ENCODE measurements at places on chromosomes 5 and 9.

DNA sequence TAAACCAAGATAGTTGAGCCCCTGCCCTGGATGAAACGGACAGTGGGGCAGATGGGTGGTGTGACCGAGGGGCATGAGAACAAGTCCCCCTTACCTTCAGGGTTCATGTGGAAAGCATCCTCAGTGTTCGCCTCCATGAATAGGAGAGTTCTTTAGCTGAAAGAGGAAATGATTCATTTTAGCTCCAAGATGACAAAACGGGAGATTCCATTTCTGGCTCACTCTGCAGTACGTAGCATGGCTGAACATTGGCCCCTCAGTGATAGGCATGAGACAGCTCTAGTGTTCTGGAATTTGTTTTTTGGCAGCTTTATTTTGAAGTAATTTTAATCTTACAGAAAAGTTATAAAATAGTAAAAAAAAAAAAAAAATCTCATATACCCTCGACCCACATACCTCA, 70.2 kb upstream of the AGXT2 start:
- DNase-seq = no peak

DNA sequence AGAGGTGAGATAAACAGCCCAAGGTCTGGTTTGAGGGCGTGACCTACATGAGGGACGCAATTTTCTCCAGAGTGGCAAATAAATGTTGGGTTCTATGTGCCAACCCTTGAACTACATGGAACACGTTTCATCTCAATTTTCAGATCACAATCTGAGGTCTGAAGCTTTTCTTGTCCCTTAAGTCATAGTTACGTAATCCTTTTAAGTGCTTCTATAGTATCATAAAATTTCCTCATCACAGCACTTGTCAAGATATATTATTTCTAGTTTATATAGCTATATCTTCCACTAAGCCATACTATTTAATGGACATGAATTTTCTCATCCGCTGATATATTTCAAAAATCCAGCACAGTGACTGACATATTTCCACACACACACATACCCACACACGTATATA, 53.1 kb upstream of the GRIN3A start:
- no peak for DNase-seq

DNA sequence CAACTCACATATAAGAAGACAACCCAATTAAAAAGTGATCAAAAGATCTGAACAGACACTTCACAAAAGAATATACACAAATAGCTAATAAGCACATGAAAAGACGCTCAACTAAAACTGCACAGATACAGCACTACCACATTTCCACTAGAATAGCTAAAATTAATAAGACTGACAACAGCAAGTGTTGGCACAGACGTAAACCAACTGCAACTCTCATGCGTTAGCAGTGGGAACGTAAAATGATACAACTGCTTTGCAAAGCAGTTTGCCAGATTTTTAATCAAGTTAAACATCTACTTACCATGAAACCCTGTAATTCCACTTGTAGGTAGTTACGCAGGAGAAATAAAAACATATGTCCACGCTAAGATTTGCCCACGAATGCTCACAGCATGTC, 9.0 kb downstream of the SEMA4D start:
- DNase-seq = no peak

- DNase-seq = no peak
Observed at GRCh38 chr5:109516390-109516789, 106.6 kb upstream of the PJA2 start.

- no peak for DNase-seq
Observed at GRCh38 chr9:15403155-15403554, 19.5 kb upstream of the SNAPC3 start.

GRCh38 chr5:79831381-79832309, 142.0 kb downstream of the CMYA5 start:
- DNase-seq = no peak

- DNase-seq = no peak
Observed at GRCh38 chr5:145780982-145781381, 54.2 kb downstream of the PRELID2 start.

DNA sequence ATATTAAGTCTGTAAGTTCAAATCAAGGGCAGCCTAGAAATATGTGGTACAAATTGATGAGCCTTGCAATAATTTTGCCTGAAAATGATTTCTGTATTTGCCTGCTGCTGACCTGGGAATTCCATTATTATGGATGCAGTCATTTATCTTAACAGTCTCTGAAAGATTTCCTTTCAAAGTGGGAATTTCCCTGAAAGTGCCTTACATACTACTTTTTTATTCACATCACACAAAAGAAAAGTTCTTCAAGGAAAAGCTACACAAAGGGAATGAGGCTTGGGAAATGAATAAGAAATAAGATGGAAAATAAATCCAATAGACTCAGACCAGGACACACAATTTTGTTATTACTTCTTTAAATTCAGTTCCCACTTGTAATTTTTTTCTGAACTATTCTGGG, 537.8 kb upstream of the PTGER4 start:
- DNase-seq = no peak

- no peak for DNase-seq
Observed at GRCh38 chr5:674630-675011, 18.5 kb downstream of the TPPP start.

DNA sequence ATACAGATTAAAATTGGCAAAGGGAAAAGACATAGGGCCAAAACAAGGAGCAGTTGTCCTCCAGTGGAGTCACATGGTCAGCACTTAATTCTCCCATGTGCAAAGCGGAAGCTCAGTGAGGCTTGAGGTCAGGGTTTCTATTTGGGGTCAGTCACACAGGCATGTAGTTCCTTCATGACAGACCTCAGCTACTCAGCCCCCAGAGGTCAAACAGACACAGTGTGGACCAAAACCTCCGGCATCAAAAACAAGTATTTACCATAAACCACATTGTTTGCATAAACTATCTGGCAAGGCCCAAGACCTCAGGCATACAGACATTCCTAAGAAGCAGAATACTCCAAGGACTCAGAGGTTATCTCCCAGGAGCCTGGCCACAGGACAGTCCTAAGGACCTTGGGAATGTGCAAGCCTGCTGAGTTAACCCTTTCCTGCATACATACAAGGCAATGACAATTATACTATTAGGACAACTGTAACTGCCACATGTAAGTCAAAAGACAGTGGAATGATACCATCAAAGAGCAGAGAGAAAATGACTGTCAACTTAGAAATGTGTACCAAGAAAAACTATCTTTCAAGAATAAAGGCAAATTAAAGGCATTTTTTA, 28.7 kb upstream of the FNIP1 start:
- DNase-seq = no peak

DNA sequence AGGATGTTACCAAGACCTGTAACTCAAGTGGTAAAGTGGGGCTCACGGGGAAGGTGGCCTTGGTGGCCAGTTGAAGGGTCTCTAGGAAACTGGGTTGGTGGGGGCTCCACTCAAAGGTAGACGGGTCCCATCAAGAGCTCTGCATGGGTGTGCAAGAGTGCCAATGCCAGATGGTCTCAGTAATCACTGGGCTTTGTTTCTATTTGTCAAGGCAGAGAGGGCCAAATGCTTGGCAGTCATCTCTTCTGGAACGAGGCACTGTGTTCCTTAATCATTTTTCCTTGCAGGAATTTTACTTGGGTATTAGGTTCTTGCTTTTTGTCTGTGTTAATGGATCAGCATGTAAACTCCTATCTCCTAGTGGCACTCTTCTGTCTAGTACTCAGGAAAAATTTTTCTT, 220.8 kb downstream of the DIRAS2 start:
- DNase-seq = no peak

- DNase-seq = no peak
Observed at GRCh38 chr9:3664044-3664443, 138.2 kb upstream of the RFX3 start.

GRCh38 chr9:137198051-137198901, 2.3 kb downstream of the TPRN start:
- no peak for DNase-seq

- DNase-seq = no peak
Observed at GRCh38 chr5:103800741-103801495, 238.3 kb upstream of the NUDT12 start.

- DNase-seq = no peak
Observed at GRCh38 chr5:64949331-64949730, 180.6 kb downstream of the CWC27 start.

DNA sequence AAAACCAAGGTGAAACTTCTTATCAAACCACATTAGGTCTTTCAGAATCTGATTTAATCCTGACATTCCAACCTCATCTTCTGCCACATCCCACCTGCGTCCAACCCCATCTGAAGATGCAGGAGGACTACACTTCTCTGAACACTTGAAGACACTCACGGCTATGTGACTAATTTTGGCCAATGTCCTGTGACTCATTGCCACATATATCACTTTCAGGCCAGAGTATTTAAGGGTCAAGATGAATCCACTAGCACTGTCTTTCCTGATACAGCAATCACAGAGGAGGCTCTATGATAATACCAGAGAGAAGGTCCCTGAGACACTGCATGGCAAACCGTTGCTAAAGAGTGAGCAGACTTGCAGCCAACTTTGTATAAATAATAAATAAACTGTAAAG, 323.4 kb downstream of the NR2F1-AS1 start:
- DNase-seq = no peak

GRCh38 chr5:82422751-82423181, 144.6 kb upstream of the RPS23 start:
- DNase-seq = no peak

DNA sequence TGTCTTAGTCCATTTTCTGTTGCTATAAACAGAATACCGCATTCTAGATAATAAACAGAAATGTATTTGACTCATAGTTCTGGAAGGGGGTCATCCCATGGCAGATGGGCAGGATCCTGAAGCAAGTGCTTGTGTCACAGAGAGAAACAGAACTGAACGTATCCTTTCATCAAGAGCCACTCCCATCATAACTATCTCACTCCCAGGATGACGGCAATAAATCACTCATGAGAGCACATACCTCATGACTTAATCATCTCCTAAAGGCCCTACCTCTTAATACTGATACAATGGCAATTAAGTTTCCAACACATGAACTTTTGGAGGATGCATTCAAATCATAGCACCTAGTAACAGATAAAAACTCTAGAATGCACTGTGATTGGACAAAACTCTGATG, 142.9 kb downstream of the CAMK4 start:
- no peak for DNase-seq

GRCh38 chr9:1354086-1354485, 303.9 kb downstream of the DMRT2 start:
- DNase-seq = no peak

DNA sequence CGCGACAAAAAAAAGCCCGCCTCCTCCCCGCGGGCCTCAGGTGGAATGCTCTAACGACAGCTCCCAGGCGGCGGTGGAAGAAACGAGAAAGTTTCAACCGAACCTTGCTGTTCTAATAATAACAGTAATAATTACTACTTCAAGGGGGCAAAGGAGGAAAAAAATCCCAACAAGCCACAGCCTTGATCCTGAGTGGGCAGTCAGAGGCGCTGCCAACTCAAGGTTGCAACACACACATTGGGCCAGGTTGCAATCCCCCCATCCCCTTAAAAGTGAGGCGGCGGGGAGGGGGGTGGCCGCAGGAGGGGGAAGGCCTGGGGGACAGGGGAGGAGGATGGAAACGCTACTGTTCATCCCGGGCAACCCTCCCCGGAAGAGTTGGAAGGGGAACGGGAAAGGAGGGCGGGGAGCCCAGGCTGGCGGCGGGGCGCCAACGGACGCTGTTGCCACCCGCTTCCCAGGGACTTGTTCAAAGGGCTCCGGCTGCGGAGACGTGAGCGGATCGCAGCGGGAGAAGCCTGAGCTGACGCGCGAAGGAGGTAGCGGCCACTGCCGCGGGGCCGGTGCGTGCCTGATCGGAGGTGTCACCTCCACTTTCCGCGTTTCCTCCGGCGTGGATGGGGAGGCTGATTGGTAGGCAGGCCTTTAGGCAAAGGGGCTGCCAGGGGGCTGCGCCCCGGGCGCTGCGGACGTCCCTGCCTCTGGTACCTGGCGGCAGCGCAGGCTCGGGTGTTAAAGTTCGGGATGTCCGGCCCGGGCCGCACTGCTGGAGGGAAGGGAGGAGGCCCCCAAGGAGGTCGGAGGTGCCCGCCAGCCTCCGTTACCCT, 647 bp downstream of the SMARCA2 start:
- peak; percentile 59 for DNase-seq

DNA sequence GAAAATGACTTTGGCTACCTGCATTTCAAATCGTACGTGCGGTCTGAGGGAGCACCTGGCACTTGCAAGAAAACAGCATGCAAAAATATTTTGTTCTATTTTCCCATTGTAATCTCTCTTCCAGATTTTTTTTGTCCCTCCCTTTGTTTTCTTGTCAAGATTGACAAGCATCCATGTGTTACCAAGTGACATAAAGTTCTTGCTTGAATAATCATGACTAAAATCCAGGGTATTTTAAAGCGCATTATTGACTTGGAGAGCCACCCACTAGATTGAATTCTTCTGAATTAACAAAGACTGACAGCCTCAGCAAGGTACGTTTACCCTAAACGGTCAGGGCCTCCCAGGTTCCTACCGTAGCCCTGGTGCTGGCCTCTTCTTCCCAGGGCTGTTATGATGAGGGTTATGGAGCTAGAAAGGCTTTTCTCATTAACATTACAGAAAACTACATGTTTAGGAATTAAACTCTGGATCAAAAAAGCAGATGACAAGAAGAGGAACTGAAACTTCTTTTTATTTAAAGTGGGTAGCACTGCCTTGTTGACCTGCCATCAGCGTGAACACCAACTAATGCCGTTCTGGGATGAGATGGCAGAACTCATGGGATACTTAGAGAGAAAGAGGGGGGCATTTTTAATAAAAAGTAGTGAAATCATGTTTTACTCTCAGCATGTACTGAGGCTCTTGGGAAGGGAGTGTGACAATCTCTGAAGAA, 297.0 kb downstream of the EFNA5 start:
- no peak for DNase-seq

GRCh38 chr5:97412959-97413358, 229.9 kb upstream of the RIOK2 start:
- DNase-seq = no peak

- DNase-seq = no peak
Observed at GRCh38 chr5:149677731-149678130, 52.4 kb upstream of the PPARGC1B start.

- DNase-seq = no peak
Observed at GRCh38 chr5:130032807-130033206, 128.5 kb downstream of the CHSY3 start.

- DNase-seq = no peak
Observed at GRCh38 chr5:154358516-154359220, 87.1 kb upstream of the SAP30L start.

DNA sequence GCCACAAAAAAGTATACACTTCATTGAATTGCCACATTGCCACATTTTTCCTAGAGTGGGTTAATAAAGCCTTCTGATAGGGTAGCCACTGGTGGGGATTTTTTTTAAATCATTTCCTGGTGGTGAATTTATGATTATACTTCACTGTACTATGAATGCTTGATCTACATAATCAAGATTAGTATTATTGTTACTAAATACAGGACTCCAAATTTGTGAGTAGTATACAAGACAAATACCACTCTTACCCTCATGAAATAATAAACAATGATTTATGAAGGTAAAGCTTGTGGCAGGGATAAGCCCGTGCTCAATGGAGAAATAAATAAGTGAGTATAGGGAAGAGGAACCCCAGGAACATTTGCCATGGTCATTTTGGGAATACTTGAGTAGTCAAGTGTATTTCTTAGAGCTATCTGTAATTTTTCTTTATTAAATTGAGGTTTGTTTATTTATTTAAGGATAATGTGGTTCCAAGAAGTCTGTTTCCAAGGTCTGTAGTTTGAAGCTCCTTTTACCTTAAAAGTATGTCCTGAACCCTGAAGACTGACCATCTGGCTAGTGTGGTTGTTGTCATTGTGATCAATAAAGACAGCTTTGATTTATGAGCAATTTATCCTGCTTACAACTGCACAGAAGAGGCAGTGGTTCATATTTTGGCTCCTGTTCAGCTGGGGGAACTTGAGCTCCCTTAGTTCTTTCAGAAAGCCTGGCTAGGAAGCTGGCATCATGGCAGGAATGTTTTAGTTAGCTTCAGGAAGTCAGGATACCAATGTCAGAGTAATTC, 118.6 kb downstream of the ZSWIM6 start:
- DNase-seq = no peak

GRCh38 chr5:128750155-128750554, 212.1 kb upstream of the FBN2 start:
- DNase-seq = no peak
